T-helper 22 cell (primary cell): ENCODE measurements at places on chromosomes 11 and 22.

DNA sequence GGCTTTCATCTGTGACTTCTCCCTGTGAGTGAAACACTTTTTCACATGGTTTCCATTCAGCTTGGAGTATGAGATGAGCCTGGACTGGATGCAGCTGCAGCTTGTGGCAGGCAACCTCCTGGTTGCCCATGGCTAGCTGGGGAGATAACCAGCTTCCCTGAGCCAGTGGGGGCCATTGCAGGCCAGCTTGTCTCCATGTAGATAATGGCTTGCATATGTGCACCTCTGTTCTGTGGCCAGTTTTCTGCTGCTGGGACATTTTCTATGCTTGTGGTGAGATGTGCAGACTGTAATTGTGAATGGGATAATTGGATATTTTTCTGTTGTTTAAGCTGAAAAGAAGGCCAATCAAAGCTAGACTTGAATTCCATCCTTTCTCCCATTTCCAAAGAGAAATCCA, 38.5 kb downstream of the INSC start:
- DNase-seq, result no peak

DNA sequence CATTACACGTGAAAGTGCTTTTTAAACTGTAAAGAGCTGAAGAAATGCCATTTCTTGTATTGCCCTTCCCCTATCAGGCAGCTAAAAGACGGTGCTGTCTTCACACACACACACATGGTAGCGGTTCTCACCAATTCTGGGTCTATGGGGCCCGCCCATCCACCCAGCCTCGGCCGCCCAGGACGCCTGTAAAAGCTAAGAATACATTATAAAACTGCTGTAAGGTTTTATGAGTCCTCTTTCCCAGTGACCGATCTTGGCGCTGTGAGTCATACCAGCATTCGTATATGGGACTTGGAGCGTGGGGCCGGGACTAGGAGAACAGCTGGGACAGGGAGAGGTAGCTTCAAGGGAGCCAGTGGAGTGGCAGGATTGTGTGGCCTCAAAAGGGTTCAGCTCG, 149.7 kb upstream of the CADM1 start:
- DNase-seq, result no peak

GRCh38 chr11:22749536-22749935, 80.1 kb downstream of the SVIP start:
- DNase-seq, result no peak

DNA sequence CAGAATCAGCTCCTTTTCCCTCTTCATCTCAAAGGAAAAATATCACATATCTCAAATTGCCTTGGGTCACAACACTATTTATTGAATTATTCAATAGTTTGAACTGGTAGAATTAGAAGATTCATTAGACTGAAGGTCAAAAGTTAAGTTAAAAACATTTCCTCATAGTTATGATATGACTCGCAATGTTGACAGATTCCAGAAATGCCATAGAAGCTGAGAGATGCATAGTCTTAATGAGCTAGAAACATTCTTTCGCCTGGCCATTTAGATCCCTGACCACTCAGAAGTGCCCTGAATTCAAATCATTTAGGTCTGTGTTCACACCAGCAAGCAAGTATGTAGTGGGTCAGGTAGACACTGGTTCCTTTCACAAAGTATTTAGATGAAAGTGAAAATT, 44.4 kb downstream of the FAT3 start:
- DNase-seq, result no peak

DNA sequence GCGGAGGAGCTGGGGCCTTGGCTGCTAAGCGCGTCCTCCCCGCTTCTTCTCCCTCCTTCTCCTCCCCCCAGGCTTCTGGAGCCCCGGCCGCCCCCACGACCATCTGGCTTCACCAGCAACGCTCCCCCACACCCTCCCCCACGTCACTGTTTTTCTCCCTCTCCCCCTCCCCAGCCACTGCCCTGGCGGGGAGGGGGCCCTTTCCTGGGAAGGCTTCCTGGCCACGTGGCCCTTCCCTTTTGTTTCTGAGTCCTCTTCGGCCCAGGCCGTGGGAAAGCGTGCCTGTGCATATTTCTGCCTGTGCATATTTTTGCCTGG, 27.7 kb downstream of the RTN4R start:
- DNase-seq, result no peak

GRCh38 chr11:128716661-128717210, 22.9 kb downstream of the FLI1 start:
- DNase-seq, result peak; percentile 65

DNA sequence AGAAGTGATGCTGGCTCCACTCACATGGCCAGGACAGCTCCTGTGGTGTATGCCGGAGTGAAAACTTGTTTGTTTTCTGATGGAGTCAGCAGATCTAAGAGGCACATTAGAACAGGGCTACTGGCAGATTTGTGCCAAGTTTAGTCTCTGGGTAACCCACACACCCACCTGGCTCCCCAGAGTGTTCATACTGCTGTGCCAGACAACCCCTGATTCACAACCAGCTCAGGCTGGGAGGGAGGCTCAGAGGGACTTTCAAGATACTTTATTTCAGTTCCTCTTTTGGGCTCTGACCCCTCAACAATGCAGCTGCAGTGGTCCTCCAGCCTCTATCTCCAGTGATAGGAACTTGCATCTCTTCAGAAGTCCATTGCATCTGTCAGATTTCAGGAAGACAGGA, 8.5 kb downstream of the NTM start:
- no peak for DNase-seq

DNA sequence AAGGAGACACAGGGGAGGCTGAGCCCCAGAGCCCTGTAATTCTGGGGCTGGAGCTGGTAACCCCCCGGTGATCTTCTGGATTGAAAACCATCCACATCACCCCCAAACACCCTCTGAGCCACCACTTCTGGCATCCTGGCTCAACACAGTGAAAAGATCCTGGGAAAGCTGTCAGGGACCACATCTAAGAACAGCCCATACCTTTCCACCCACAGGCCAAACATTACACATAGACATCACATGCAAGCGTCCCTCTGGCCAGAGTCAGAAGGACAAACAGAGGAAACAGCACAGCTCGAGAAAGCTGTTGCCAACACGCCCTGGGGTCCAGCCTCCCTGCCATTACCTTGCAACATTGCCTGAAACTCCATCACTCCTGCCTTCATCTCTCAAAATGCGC, 469.5 kb downstream of the SOX6 start:
- no peak for DNase-seq

- DNase-seq, result no peak
These were observed 19.3 kb downstream of the ZC3H12C start for GRCh38 chr11:110112457-110112856.
